ENCODE measurements at places on chromosomes 16 and 17.
A peak's percentile ranks its signal among the peaks of the same experiment; 100 is the strongest.

DNA sequence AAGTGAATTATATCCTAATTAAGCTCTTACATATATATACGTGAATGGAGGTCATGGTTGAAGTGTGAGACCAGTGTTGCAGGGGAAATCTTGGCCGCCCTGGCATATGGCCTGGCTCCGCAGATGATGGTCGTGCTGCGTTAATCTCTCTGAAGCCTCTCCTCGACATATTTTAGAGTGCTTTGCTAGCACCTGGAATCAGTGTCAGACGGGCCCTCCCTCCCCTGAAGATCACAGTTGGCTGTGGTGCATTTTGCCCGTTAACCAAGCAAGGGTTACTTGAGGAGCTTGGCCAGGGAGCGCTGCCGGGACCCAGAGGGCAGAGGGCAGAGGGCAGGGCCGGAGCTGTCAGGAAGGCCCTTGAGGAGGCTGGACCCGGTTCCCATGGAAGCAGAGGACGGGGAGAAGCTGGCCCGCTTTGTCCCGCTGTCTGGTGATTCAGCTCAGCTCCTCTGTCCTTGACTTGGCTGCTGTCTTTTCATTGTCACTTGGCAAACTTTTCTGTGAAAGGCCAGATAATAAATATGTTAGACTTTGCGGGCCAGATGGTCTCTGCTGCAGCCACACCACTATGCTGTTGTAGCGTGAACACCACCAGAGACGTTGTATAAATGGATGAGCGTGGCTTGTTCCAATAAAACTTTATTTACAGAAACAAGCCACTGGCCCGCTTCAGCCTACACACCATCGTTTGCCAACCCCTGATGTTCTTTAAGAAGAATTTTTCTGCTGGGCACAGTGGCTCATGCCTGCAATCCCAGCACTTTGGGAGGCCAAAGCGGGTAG lies 32.3 kb downstream of the CIBAR2 start:
- no peak for DNase-seq

GRCh38 chr16:27642756-27643155 lies 92.8 kb downstream of the KATNIP start:
- DNase-seq, result no peak

DNA sequence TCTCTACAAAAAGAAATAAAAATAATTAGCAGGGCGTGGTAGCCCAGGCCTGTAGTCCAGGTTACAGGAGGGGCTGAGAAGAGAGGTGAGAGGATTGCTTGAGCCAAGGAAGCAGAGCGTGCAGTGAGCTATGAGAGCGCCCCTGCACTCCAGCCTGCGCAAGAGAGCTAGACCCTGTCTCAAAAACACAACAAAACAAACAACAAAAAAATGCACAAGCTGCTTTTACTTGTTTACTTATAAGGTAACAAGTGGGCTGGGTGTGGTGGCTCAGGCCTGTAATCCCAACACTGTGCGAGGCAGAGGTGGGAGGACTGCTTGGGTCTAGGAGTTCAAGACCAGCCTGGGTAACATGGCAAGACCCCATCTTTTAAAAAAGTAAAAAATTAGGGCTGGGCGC lies 1.7 kb downstream of the CYTH1 start:
- no peak for DNase-seq

- DNase-seq, result no peak
These were observed 43.2 kb downstream of the CUEDC1 start for GRCh38 chr17:57911834-57912673.

- DNase-seq, result peak; percentile 3
These were observed 19.3 kb downstream of the GDE1 start for GRCh38 chr16:19502395-19503131.

- DNase-seq, result no peak
These were observed 243.2 kb upstream of the GSE1 start for GRCh38 chr16:85369741-85370528.

- DNase-seq, result no peak
These were observed 34.2 kb upstream of the ZNF469 start for GRCh38 chr16:88348377-88349152.

DNA sequence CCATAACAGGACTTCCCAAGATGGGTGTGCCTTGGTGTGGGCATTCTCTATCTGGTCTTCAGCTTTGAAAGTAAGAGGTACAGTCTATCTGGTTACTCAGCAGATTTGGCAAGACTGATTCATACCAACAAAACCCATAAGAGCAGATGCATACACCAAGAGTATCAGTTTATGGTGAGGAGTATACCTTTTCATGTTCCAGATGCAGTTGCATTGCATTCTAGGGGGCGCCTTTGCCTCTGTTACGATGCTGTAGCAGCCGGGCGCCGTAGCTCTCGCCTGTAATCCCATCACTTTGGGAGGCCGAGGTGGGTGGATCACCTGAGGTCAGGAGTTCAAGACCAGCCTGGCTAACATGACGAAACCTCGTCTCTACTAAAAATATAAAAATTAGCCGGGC lies 31.1 kb upstream of the CARMIL2 start:
- no peak for DNase-seq

DNA sequence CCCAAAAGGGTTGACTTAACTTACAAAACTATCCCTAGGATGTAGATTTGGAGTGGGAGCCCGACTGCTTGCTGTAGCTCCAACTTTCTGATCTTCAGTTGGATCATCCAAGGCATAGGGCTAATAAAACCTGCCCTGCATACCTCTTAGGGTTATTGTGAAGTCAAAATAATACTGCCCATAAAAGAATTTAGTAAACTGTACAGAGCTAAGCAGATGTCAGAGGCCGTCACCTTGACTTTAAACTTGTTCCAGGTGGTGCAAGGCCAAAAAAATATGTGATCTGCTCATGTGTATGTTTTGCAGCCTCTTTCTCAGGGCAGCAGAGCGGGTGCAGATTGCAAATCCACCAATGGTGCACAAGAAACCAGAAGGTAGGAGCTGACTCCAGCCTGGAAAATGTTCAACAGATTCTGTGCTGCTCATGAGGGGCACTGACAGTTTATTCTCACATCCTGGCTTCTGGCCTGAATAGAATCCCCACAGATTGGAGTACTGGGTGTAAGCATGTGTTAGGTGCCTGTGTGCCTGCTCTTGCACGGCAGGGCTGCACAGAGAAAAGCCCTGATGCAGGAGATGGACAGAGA lies 180.7 kb downstream of the MAP2K4 start:
- DNase-seq, result no peak

DNA sequence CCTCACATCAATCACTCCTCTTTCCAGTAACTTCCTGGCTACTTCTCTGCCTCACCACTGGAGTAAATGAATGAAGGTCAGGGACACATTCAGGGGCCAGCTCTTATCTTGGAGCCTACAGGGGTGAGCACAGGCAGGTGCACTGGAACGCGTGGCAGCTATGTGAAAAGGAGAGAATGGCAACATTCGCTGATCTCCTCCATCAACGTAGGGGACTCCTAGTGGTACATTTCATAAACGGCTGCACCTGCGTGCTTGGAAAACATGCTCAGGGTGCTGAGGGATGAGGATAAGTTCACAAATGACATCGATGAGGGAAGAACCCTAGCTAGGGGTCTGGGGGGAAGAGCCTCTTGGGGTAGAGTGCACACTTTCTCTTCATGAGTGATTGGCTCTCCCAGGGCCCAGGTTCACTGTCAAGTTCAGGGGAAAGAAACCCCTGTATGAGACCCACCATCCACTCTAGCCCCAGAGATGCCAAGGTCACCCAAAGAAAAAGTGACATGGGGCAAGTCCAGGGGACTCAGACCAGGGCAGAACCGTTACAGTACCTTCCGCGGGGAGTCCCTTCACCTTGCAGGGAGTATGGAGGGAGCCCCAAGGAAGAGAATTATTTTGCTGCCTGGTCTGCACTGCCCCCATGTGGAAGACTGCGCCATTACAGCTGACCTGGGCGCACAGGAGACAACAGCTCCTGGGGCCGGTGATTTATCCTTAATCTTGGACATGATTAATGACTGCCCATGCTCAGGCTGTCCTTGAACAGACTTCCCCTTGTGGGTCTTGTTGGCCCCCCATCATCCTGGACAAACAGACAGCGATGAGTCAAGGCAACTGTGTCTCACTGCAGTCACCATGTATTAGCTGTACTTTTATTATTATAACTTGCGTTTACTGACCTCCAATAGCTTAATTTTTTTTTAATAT lies 30.1 kb downstream of the VAC14 start:
- DNase-seq, result no peak

GRCh38 chr16:1613211-1613622 lies 1.1 kb downstream of the CRAMP1 start:
- no peak for DNase-seq

GRCh38 chr16:1723450-1724147 lies 17.6 kb downstream of the MAPK8IP3 start:
- DNase-seq, result no peak

GRCh38 chr17:19357351-19357750 lies 5.2 kb downstream of the B9D1 start:
- no peak for DNase-seq

DNA sequence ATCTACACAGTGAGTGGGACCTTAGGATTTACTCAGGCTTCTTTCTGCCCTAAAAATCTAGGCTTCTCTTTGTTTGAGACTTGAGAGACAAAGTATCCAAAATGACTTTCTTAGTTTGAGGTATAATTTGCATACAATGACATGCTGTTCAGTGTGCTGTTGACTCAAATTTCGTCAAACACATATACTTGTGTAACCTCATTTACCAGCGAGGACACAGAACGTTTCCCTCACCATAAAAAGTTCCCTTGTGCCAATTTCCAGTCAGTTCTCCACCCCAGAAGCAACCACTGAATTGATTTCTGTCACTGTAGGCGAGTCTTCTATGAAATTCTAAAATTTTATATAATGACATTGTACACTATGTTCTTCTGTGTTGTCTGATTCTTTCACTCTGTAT lies 68.0 kb upstream of the MAF start:
- DNase-seq, result no peak

DNA sequence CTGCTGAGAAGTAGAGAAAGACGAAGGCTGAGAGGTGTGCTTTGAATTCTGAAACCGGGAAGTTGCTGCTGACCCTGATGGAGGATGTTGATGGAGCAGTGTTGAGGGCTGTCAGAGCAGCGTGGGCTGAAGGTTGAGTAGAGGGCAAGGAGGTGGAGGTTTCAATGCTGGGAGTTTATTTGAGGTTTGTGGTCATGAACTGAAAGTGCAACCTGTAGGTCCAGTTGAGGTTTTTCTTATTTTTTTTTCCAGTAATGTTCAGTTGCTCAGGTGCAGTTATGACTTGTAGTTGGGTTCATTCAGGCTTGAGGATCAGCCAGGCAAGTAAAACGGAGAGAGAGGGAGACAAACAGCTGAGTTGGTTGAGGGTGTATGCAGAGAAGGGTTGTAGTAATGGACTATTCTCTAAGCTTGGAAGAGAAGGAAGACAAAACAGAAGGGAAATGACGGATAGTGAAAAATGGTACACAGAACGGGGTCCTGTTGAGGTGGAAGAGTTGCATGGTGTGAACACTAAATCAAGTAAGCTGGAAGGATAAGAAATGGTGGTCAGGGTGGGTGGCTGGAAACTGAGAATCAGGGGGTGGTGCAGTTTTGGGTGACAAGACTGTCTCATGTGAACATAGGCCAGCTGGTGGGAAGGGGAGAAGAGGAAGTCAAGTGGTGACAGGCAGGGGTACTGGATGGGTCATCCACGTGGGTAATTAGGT lies 8.7 kb upstream of the UBE2G1 start:
- DNase-seq, result no peak

DNA sequence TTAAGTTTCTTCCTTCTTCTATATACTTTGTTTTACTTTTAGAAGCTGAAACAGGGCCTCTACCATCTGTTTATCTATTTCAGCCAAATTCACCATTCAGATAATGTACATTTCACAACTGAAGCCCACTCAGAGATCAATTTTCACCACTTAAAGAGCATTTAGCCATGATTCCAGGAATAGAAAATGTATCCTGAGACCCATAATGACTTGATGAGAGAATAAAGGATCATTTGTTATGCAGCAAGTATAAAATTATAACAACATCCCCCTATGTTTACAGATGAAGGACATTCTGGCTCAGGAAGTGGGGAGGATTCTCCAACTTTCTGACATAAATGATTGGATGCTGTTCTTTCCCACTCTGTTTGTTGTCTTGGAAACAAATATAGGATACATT lies 962.1 kb upstream of the EEF2KMT start:
- DNase-seq, result no peak

DNA sequence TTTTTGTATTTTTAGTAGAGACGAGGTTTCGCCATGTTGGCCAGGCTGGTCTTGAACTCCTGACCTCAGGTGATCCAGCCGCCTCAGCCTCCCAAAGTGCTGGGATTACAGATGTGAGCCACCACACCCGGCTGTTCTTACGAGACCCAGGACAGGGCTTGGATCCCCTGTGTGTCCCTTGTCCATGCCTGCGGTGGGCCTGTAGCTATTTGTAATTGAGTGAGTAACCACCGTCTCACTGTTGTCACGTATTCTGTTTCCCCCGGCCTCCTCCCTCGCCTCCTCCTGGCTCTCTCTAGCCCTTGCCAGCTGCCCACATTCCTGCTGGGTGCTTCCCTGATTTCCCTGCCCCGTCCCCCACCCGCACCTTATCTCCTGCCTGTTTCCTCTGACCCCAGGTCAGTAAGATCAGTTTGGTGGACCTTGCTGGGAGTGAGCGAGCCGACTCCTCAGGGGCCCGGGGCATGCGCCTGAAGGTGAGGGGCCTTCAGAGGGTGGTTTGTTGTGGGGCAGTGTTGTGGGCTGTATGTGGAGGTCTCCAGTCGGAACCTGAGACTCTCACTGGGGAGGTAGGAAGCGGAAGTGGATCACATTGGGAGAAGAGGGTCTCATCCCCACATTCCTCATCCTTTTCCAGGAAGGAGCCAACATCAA lies 5.6 kb downstream of the KIF1C start:
- DNase-seq, result no peak

GRCh38 chr17:67652433-67652832 lies 65.3 kb upstream of the NOL11 start:
- no peak for DNase-seq

- DNase-seq, result no peak
These were observed 198.8 kb upstream of the CIBAR2 start for GRCh38 chr16:85310868-85311585.

DNA sequence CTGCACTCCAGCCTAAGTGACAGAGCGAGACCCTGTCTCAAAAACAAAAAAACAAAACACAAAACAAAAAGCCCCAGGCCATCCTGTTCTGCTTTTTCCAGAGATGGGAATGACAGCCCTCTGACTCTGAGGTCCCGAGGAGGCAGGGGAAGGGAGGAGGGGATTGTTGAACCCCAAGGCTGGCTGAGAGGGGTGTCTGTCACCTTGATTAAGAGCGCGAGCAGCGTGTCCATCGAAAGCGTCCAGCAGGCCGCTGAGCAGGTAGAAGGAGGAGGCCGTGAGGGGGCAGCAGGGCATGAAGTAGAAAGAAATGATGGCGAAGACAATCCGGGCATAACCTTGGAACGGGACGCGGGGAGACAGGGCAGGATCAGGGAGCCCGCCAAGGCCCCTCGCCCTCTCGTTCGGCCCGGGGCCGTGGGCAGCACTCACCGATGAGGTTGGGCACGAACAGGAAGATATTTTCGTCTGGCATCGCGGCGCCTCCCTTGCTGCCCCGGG lies 593 bp downstream of the CDIPT start:
- DNase-seq, result no peak

GRCh38 chr16:54171626-54172537 lies 114.7 kb downstream of the IRX3 start:
- DNase-seq, result no peak

All from esophagus squamous epithelium (tissue), 5 donors.